AG08396 (cell line): ENCODE measurements at places on chromosomes 7 and 10.
A peak's percentile ranks its signal among the peaks of the same experiment; 100 is the strongest.

DNA sequence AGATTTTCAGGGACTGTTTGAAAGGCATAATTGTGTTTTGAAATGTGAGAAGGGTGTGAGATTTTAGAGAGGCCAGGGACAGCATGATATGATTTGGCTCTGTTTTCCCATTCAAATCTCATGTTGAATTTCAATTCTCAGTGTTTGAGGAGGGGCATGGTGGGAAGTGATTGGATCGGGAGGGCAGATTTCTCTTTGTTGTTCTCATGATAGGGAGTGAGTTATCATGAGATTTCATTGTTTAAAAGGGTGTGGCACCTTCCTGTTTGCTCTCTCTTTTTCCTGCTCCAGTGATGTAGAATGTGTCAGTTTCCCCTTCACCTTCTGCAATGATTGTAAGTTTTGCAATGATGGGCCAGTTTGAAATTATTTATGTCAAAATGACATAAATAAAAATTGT lies 113.0 kb upstream of the PCDH15 start:
- no peak for DNase-seq

DNA sequence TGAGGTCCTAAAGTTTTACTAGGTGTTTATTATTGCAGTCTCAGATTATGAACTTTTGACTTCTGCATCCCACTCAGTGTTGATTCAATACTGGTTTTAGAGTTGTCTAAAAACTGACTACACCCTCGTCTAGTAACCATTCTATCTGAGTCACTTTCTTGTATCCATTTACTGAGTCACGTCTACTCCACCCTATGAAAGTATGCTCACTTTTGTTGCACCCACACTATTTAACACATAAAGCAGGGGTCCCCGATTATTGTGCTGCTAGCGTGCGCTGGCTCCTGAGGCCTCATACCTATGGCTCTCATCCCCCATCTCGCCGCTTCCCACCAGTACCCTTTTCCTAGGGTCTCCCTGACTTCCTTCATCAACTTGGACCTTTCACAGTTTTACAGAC lies 2.0 kb downstream of the SAMD9 start:
- peak; percentile 54 for DNase-seq

GRCh38 chr10:123807444-123808035 lies 84.1 kb downstream of the CPXM2 start:
- DNase-seq: no peak

DNA sequence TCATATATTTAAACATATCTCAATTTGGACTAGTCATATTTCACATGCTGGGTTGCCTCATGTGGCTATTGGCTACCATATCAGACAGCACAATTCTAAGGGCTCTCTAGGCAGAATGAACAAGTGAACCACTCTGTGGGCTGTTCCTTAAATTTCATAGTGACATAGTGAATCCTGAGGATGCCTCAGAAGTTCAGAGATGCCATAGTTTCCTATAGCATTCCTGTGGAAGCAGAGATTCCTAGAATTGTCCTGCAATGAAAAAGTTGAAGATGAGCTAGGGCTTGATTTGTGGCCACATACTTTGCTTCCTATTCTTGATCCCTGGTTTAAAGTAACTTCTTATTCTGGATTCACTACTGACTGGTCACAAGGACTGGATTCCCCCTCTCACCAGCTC lies 35.6 kb downstream of the MKX start:
- DNase-seq: no peak

DNA sequence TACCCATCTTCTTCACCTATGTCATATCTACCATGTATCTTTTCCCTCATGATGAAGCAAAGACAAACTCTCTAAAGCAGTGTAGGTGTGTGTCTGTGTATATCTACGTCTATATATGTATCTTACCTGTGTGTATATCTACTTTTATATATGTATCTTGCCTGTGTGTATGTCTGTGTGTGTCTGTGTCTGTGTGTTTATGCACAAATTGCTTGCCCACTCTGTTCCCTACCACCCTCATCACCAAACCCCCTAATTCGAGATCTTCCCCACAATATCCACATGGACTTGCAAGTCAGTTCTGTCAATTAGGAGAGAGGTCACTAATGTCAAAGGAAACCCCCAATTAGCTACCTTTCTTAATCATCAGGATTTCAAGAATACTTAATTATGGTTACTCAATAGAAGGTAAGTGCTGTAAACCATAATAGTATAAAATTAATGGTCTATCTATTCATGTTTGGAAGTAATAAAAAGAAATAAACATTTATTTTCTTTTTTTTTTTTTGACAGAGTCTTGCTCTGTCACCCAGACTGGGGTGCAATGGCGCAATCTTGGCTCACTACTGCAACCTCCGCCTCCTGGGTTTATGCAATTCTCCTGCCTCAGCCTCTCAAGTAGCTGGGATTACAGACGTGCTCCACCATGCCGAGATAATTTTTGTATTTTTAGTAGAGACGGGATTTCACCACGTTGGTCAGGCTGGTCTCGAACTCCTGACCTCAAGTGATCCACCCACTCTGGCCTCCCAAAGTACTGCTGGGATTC lies 43.6 kb downstream of the ANKRD61 start:
- DNase-seq: no peak

- DNase-seq: peak; percentile 6
Observed at GRCh38 chr10:4120096-4120853, 335.3 kb upstream of the KLF6 start.

DNA sequence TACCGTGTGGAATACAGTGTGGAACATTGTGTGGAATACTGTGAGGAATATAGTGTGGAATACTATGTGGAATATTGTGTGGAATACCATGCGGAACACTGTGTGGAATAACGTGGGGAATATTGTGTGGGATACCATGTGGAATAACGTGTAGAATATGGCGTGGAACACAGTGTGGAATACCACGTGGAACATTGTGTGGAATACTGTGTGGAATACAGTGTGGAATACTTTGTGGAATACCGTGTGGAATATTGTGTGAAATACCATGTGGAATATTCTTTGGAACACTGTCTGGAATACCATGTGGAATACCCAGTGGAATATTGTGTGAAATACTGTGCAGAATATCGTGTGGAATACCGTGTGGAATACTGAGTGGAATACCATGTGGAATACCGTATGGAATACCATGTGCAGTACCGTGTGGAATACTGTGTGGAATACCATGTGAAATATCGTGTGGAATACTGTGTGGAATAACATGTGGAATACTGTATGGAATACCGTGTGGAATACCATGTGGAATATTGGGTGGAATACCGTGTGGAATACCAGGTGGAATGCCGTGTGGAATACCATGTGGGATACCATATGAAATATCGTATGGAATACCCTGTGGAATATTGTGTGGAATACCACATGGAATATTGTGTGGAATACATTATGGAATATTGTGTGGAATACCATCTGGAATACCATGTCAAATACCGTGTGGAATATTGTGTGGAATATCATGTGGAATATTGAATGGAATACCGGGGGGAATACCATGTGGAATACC lies 133.1 kb upstream of the CHST15 start:
- DNase-seq: no peak
